ENCODE measurements at places on chromosomes 5 and 9.

- no peak for DNase-seq
Measured at GRCh38 chr9:137078701-137079400, 1.5 kb downstream of the UAP1L1 start.

DNA sequence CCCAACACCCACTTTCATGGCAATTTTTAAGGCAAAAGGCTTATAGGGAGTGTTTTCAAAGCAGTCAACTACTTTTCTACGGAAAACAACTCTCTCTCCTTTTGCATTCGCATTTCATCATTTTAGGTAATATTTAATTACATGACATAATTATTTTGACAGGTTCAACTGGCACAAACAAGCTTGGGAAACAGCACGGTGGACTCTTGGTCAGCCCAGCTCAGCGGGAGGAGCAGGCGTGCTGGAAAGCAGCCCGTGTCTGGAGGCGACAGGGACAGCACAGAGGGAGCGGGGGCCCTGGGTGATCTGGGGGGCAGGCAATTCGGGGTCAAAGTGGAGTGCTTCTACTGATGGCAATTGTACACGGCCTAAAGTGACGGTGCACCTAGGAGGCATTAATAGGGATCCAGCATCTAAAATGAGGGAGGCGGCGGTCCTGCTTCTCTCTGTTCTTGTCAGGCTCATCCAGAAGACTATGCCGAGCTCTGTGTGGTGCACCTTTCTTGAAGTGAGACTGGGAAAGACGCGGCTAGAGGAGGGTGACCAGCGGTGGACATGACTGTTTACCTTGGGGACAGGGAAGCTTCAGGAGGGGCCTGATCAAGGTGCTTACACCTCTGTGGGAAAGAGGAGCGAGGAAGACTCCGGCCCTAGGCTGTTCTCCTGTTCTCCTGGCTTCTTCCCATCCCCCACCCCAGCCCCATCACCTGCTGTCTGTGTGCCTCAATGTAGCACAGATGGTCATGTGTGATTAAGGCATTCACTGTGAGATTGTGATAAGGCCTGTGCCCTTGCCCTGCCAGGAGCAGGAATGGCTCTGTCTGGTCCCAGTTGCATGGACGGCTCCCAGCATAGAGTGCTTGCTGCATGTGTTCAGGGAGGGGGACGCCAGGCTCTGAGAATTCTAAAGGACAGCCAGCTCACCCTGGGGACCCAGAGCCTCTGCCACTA, 3.4 kb downstream of the MYMK start:
- no peak for DNase-seq

- no peak for DNase-seq
Measured at GRCh38 chr5:132099905-132100304, 26.3 kb downstream of the CSF2 start.

DNA sequence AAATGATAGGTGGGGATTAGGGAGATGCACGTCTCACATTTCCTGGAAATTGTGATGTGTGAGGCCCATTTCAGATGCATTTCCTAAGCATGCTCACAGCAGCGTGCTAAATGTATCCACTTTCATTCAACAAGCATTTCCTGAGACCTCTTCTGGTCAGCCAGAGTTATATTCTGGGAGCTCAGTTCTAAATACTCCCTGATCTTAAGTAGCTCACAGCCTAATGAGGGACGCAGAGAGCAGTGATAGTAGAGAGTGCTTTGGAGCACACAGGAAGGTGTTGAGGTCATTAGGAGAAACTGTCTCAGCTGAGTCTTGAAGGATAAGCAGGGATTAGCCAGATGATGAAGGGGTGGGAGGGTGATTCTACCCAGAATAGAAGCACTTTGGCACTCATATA, 46.2 kb upstream of the FSD1L start:
- DNase-seq = no peak

- DNase-seq = no peak
Measured at GRCh38 chr5:159817262-159818029, 98.8 kb upstream of the ADRA1B start.

GRCh38 chr5:134586866-134587524, 45.6 kb downstream of the SAR1B start:
- DNase-seq = peak; percentile 75

GRCh38 chr9:76395381-76395780, 1.2 kb upstream of the RFK start:
- DNase-seq = no peak

All from activated CD8-positive, alpha-beta memory T cell treated with anti-CD3 and anti-CD28 coated beads for 1 hour (primary cell).